Posterior cingulate gyrus (tissue), 11 donors: ENCODE measurements at places on chromosomes 16 and 17.

DNA sequence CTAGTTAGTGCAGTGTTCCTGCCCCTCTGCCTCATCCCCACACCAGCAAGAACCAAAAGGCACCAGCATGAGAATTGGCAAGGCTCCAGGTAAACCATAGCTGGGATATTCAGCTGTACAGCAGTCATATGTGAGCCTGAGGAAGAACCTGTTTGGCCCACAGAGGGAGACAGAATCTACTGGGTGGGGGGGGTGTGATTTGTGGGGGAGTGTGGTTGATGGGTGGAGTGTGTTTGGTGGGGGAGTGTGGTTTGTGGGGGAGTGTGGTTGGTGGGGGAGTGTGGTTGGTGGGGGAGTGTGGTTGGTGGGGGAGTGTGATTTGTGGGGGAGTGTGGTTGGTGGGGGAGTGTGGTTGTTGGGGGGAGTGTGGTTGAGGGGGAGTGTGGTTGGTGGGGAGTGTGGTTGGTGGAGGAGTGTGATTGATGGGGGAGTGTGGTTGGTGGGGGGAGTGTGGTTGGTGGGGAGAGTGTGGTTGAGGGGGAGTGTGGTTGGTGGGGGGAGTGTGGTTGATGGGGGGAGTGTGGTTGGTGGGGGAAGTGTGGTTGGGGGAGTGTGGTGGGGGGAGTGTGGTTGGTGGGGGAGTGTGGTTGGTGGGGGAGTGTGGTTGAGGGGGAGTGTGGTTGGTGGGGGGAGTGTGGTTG is 19.5 kb downstream of the MINK1 start:
- DNase-seq = no peak

- DNase-seq = no peak
Measured at GRCh38 chr16:84949772-84950436, 61.4 kb downstream of the ZDHHC7 start.

DNA sequence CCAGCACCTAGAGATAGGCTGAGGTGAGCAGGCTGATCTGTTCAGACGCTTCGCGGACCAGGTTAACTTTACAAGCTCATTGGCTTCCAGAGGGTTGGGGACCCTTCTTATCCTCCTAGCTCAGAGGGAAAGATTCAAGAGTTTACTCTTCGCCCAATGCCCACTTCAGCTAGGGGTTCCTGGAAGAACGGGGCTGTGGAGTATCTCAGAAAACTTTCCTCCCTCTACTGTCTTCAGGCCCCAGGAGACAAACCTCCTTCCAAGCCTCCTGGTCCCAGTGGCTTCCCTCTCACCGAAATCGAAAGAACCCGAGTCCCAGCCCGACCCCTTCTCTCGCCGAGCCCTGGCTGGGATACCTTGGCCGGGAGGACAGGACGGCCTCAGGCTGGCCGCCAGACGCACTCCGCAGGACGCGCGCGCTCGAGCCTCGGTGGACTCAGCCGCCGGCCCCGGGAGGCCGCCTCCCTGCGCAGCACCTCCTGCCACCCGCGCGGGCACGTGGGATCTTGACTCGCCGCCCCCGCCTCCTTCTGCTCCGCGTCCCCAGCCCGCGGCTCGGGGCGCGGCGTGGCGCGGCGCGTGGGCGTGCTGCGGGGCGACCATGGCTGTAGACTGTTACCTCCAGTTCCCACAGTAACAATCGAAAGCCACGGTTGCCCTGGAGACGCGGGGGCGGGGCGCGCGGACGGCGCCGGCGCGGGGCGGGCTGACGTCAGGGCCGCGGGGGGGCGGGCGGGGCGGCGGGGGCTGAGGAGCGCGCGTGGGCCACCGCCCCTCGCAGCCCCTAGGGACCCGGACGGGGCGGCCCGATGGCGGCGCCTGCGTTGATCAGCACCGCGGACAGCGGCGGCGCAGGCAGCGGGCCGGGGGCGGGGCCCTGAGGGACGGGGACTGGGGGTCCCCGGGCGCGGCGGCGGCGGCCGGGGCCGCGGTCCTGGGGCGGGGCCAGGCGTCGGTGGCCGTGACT is 5.3 kb upstream of the HIC1 start:
- DNase-seq = peak; percentile 95

DNA sequence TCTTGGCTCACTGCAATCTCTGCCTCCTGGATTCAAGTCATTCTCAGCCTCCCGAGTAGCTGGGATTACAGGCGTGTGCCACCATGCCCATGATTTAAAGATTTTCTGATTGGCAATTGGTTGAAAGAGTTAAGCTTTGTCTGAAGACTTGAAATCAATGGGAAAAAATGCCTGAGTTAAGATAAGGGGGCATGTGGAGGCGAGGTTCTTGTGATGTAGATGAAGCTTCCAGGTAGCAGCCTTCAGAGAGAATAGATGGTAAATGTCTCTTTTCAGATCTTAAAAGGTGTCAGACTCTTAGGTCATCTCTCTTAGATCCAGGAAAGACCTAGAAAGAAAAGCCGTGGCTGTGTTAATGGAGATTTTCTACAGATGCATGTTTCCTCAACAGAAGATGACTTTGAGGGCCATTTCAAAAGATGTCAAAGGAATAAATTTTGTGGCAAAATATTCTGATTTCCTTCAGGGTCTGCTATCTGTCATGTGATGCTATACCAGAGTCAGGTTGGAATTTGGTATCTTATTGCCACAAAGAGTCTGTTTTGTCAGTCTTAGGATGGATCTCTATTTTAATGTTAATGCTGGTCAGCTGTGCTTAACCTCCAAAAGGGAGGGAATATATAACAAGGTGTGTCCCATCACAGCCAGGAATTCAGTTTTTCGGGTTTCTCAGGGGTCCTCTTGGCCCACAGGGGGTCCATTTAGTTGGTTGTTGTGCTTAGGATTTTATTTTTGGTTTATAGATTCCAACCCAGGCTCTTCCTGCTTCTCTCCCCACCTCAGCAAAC is 58.3 kb upstream of the AKTIP start:
- DNase-seq = no peak

DNA sequence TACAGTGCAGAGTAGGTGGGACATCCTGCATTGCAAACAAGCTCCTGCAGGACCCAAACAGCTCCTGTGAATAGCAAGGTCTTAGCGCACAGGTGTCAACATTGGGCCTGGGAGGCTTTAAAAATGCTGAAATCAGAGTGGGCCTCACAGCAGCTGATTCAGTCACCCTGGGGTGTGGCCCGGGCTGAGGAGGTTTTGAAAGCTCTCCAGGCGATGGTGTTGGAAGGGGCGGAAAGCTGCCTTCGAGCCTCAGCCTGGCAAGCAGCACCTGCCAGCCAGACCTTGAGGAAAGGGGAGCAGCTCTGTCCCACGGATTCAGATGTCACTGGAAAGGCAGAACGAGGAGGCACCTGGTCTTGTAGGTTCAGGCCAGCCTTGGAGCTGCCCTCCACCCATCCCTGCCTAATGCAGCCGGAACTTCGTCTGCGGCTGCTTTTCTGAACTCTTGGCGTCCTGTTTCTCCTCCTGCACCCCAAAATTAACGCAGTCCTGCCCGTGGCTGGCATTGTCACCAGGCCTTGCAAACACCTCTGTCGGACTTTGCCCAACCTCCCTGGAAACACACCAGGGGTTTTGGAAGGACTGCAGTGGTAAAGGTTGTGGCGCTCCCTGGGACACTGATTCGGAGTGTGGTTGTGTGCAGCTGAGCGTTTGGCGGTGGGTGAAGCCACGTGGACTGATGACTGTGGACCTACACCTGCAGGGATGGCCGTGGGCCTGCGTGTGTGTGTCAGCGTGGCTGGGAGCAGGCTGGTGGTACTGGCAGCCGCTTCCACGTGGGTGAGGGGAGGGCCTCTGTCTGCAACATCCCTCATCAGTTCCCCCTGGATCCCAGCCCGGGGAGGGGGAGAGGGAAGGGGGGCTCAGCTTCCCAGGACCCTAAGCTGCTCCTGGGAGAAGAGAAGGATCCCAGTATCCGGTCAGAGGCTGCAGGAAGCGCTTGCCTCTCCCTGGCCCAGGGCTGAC is 3.4 kb downstream of the NECAB2 start:
- no peak for DNase-seq

- DNase-seq = no peak
Measured at GRCh38 chr17:61872099-61872498, 8.8 kb upstream of the BRIP1 start.

- no peak for DNase-seq
Measured at GRCh38 chr16:72508191-72508590, 336.2 kb upstream of the PMFBP1 start.

DNA sequence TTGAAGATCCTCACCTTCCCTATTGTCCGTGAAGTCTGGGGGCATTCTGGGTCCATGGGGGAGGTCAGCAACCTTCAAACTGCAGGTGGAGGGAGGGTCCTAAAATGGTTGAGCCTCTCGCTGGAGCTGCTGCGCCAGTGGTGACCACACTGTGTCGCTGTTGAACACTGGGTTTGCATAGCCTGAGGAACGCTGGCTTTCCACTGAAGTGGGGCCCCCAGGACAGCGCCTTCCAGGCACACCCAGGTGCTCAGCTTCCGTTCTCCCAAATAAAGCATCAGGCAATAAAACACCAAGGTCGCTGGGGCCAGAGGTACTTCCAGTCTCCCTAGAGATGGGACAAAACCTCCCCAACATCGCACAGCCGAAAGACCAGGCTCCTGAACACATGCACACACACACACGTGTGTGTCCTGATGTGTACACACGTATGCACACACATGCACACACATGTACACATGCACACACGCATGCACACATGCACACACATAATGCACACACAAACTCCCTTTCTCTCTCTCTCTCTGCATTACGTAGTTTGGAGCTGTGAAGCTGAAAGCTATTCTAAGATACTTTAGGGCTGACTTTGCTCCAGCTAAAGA is 120.6 kb downstream of the IRF8 start:
- no peak for DNase-seq

DNA sequence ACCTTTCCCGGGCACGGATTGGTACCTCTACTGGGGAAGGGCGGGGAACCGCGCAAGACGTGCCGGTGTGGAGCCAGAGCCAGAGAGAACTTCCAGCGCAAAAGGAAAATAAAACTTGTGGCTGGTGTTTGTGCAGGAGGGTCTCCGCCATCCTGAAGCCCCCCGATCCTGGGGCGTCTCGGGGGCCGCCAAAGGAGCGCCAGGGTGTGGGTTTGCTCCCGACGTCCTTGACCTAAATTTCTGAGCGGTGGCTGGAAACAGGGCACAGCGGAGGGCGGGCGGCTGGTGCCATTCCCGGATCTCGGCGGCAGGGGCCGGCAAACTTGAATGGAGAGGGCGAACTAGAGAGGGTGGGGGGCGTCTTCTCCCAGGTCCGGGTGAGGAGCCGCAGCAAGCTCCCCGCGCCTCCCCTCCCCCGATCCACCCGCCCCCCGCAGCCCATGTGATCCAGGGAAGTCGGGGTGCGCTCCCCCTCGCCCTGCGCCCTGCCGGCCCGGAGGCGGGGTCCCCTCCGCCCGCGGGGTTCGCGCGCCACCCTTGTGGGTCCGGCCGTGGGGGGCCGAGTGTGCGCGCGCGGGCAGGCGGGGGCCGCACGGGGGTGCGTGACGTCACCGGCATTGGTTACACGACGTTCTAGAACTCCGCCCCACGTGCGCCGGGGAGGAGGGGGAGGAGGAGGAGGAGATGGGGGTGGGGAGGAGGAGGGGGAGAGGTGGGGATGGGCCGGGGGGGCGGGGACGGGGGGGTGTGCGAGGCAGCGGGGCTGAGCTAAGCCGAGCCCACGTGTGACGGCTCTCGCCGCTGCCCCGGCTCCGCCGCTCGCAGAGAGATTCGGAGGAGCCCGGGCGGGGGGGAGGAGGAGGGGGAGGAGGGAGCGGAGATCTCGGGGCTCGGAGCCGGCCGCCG is at the start of gene MSI2:
TSS of gene MSI2 (plus strand) at position 748 of the 906 bp plus-strand sequence. CDS start 220 bp downstream, outside the sequence.
- peak; percentile 98 for DNase-seq

- no peak for DNase-seq
Measured at GRCh38 chr17:56543280-56543679, 50.2 kb upstream of the NOG start.

DNA sequence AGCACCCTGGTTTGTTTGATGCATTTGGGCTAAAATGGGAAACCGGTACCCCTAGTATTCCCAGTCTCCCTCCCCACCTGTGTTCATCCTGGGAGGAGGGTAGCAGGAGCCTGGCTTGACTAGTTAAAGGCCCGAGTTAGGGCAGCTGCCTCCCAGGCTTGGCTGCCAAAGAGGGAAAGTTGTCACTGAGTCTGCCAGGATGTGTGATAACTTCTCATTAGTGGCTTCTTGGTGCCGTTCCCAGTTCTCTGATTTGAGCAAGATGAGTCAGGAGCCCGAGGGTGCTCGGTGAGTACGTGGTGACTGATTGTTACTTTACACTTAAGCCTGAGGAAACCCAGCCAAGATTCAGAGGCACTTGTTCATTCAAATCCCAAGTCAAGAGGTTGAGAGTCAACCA is 2.5 kb downstream of the KRT32 start:
- peak; percentile 55 for DNase-seq
